ENCODE measurements at places on chromosomes 16 and 17. TPM values are rescaled to one million over a fixed set of nuclear protein-coding genes. Genes with fewer than 3 reads are reported as not detected.

KRT31 gene
- not detected for total RNA-seq

RNF112 gene
- total RNA-seq = 21.5 TPM

AMDHD2 gene
- total RNA-seq = 37.2 TPM

KRT12 gene
- total RNA-seq = not detected

TBC1D3K gene
- total RNA-seq = not detected

SOST gene
- not detected for total RNA-seq

TMEM235 gene
- total RNA-seq = not detected

XAF1 gene
- 57.5 TPM for total RNA-seq

All from fibroblast of lung (primary cell).